Fibroblast of the aortic adventitia (primary cell): ENCODE measurements at places on chromosomes 2 and 18. TPM values are rescaled to one million over a fixed set of nuclear protein-coding genes. Genes with fewer than 3 reads are reported as not detected.

DNA sequence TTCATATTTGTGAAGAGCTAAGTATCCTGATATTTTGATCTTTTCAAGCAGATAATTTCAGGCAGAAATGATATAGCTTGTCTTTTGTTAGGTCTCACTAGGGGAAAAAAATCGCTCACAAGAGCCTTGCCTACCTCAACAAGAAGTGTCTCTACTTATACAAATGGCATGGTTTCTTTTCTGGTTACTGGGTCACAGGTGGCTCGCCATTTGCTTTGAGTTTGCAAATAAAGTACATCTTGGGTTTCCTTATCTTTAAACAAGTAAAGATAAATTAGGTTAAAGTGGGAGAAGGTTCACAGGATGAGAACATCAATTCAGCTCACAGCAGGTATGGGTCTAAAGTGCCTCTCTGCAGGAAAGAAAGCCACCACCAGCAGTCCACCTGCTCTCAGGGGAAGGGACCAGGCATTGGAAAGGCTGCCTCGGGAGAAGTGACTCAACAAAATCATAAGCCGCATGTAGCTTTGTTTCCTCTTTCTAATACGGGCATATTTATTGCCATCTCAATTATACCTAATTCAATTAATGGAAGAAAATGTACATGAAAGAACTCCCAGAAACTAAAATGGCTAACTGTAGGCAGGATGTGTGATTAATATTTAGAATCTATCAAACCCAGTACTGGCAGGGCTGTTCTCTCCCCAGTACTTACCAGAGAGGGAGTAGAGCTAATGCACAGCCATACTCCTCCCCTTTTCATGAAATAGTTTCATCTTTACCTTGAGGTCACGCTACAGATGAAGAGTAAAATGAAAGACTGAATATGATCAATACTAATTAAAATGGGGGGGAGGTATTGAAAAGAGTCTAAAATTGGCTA is 28.3 kb downstream of the CDC42EP3 start:
- DNase-seq: no peak

DNA sequence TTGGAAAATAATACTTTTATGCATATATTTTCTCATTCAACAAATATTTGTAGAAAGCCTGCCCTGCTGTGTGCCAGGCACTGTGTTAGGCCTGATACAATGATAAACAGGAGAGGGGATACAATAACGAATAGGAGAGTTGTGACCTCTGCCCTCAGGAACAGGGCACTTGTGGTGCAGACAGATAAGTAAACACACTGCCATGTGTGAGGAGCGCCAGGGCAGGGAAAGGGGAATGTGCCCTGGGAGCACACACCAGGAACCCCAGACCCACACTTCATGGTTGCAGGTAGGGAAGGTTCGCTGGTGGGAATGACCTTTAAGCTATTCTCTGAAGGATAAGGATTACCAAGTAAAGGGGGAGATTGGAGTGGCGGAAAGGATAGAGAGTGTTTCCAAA is 42.2 kb upstream of the DSC1 start:
- DNase-seq: no peak

- peak; percentile 86 for DNase-seq
Observed at GRCh38 chr2:43210467-43211303, 15.7 kb downstream of the ZFP36L2 start.

DNA sequence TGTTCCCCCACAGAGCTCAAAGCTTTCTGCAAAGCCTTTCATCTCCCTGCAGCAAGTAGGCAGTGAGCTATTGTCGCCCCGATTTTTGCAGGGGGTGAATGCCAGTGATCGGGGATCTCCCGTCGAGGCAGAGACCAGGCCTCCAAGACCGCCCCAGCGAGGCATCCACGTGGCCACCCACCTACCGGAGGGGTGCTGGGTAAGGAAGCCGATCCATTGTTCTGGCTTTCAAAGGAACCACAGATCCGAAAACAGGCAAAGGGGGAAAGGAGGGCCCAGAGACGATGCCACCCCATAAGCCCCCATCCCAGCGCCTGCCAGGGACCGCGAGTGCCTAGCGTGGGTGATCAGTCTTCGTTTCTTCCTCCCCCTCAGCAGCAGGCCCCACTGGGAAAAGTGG is 2.4 kb downstream of the ADRA2B start:
- no peak for DNase-seq

The SMIM21 gene
- not detected in 2 replicates for total RNA-seq

The METAP1D gene
- 4.0 and 14.3 TPM in 2 replicates for total RNA-seq

The SKA1 gene
- total RNA-seq: 3.0 and 29.5 TPM in 2 replicates

The IL37 gene
- total RNA-seq: not detected in 2 replicates
